ENCODE measurements at places on chromosomes 16 and 17.

GRCh38 chr16:54194334-54194743 is 92.2 kb downstream of the IRX3 start:
- no peak for DNase-seq

DNA sequence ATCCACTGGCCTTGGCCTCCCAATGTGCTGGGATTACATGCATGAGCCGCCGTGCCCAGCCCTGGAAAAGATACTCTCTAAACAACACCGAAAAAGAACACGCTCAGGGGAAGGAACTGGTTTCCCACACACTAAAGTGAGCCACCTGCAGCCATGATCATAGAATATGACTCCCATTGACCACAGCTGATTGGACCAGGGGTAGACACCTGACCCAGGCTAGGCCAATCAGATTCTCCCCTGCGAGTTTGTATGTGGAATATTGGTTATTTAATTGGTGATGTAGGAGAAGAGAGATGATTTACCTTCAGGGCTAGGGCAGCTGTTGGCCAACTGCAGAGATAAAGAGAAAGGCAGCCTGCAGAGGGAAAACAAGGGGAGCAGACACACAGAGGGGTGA is 9.0 kb upstream of the GGA2 start:
- DNase-seq, result no peak

DNA sequence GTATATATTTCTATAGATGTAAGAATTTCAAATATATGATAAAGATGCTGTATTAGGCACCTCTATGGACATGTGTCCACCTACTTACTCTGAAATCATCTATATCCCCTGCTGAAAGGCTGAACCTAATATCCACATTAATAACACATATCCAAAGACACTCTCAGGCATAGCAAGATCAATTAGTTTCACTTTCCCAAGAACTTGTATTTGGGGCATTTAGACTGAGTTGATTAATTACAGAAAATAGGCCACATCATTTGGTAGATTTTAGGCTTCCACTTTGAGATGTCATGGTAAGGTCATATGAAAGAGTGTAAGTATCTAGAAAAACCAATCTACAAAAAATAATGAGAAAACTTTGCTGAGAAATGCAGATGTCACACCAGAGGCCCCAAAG is 45.1 kb downstream of the BRIP1 start:
- no peak for DNase-seq

DNA sequence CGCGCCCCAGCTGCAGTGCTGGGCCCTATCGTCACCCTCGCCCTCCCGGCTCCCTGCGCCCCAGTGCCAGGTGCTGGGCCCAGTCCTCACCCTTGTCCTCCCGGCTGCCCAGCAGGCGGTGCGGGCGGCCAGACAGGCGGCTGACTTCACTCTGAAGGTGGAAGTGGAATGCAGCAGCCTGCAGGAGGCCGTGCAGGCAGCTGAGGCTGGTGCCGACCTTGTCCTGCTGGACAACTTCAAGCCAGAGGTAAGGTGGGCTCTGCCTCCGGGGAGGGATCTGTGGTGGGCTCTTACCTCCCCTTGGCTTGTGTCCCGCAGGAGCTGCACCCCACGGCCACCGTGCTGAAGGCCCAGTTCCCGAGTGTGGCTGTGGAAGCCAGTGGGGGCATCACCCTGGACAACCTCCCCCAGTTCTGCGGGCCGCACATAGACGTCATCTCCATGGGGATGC is 17.9 kb downstream of the QPRT start:
- DNase-seq, result no peak
